ENCODE measurements at places on chromosomes 7 and 10. TPM values are rescaled to one million over a fixed set of nuclear protein-coding genes. Genes with fewer than 3 reads are reported as not detected.

DNA sequence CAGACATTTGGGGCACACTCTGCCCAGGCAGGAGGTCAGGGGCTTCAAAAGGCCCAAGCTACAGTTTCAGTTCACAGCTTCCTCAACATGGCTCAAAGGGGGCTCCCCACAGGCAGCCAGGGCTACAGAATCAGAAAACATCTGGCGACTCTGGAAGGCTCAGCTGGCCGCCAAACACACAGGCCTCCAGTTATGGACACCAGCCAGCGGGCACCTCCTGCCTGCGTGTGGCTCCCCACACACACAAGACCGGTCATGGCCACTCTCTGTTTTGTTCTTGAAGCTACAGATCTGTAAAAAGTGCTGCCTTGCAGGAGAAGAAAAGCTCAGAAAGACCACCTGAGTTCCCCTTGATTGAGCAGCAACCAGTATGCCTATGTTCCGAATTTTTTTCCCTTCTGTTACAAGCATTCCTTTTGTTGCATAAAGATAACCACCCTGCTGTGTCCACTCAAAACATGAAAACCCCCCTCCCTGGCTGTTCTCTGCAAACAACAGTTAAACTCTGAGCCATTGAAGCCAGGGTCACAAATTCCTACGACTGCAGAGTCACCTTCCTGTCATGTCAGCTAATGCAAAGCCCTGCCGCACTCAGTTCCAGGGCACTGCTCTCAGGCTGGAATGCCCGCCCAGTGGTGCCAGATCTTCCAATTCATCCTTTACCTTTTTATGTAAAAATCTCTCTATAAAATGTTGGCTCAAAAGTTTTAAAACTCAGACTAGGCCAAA, 33.6 kb downstream of the VSTM4 start:
- DNase-seq: no peak

- no peak for DNase-seq
Measured at GRCh38 chr7:75924889-75925288, 9.9 kb downstream of the POR start.

DNA sequence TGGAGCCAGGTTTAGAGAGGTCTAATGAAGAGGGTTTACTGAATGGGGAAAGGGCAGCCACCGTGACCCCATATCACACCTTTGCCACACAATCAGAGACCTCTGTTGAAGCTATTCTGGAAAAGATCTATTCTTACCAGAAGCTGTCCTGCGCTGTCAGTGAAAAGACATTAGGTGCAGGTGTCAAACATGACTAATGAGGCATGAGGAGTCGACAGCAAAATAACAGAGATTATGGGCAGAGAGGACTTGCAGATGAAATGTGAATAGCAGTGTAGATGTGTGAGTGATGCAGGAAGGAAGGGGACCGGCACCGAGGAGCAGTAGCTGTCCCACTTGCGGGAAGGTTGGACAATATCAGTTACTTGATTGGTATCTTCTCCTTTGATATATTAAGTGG, 627.7 kb upstream of the GALNT17 start:
- no peak for DNase-seq

DNA sequence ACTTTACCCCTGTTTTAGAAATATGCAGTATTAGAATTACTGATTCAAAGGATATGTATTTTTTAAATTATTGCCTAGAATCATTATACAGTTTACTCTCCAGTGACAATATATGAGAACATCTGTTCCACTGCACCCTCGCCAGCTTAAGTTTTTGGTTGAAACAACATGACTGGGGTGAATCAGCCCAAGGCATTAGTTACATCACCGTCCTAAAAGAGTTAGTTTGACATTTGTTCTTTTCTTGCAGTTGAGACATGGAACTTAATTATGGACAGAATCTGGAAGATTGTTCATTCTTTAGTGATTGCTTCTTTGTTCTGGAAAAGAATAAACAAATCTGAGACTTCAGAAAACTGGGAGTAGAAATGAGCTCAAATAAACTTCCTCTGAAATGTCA, 167.3 kb upstream of the DKK1 start:
- no peak for DNase-seq

- no peak for DNase-seq
Measured at GRCh38 chr10:29859521-29860130, 199.8 kb downstream of the JCAD start.

Gene GLCCI1
- 9.5 TPM for total RNA-seq

Gene TCAF2
- 18.2 TPM for total RNA-seq

Gene CYP2C9
- not detected for total RNA-seq

Gene SCART1
- total RNA-seq: 1.5 TPM

Gene IKZF1
- 226 TPM for total RNA-seq
